ENCODE measurements at places on chromosomes 6 and 20.

DNA sequence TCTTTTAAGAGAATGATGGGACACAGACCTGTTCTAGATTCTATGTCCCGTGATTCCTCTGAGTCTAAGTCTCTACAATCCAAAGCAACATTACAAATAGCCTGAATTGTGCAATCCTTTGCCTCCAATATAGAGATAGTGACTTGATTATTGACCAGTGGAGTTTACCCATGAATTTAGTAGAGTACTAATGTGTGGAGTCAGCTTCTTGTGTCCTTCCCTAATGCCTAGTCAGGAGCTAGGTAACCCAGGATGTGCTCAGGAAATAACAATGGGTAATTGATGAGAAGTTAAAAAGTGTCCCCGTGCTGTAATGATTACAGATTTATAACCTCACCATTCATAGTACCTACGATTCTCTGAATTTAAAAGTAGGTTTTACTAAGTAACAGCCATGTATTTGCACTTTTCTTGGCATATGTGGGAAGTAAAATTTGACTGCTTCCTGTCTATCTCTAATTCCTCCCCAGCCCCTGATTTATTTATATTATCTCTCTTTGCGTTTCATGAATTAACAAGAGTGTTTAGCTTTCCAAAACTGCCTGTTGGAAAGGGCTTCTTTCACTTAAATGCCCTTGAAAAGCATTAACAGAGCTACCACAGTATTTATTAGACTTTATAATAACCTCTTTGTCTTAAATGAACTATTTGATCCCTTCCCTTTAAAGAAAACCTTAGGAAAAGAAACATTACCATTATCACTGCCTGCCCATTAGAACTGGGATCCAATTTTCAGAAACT is 30.5 kb downstream of the NEDD9 start:
- H3K36me3 ChIP-seq = no peaks in the 10 kb centered on the region
- no peaks in the 10 kb centered on the region for H3K27me3 ChIP-seq
- H3K4me1 ChIP-seq = peaks cover 32% of the 10 kb centered on the region
- DNase-seq = no peak
- H3K27ac ChIP-seq = peak overlapping the region; percentile 20

- no peaks in the 10 kb centered on the region for H3K27me3 ChIP-seq
- H3K27ac ChIP-seq = peak overlapping the region; percentile 86
- no peaks in the 10 kb centered on the region for H3K36me3 ChIP-seq
- DNase-seq = no peak
- H3K4me1 ChIP-seq = peaks cover 6% of the 10 kb centered on the region
Measured at GRCh38 chr6:7479801-7480266, 61.6 kb upstream of the DSP start.

- no peaks in the 10 kb centered on the region for H3K36me3 ChIP-seq
- peaks cover 71% of the 10 kb centered on the region for H3K4me1 ChIP-seq
- DNase-seq = no peak
- H3K27ac ChIP-seq = peak overlapping the region; percentile 98
- no peaks in the 10 kb centered on the region for H3K27me3 ChIP-seq
Measured at GRCh38 chr6:30687659-30688431, 1.4 kb upstream of the PPP1R18 start.

GRCh38 chr6:129476810-129477209 is 233.2 kb downstream of the ARHGAP18 start:
- H3K27me3 ChIP-seq = no peaks in the 10 kb centered on the region
- H3K27ac ChIP-seq = no peak overlapping the region
- DNase-seq = no peak
- no peak overlapping the region for H3K4me3 ChIP-seq

GRCh38 chr20:12067686-12068085 is 150.0 kb downstream of the BTBD3 start:
- H3K4me3 ChIP-seq = no peak overlapping the region
- H3K4me1 ChIP-seq = no peaks in the 10 kb centered on the region
- no peaks in the 10 kb centered on the region for H3K36me3 ChIP-seq
- no peaks in the 10 kb centered on the region for H3K27me3 ChIP-seq
- no peak overlapping the region for H3K27ac ChIP-seq

DNA sequence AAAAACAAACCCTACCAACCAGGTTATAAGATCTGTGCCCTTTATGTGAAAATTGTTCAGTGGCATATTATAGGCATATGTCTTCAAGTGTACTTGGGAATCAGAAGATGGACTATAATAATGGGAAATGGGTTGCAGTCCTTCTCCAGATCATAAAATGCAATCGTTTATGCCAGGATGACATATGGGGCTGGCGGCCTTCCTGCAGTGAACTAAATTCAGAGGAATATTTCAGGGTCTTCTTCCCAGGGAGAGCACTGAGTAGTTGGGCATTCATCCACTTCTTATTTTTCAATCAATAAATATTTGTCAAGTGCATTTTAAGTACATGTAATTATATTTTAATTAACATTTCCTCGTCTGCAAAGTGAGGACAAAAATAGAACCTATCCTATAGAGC is 176.2 kb upstream of the CNR1 start:
- H3K4me3 ChIP-seq = no peak overlapping the region
- H3K27me3 ChIP-seq = no peaks in the 10 kb centered on the region
- no peaks in the 10 kb centered on the region for H3K36me3 ChIP-seq

GRCh38 chr20:38092260-38092857 is 58.8 kb downstream of the RPRD1B start:
- H3K27ac ChIP-seq = no peak overlapping the region
- DNase-seq = no peak
- no peak overlapping the region for H3K4me3 ChIP-seq
- peaks cover 40% of the 10 kb centered on the region for H3K36me3 ChIP-seq
- peaks cover 13% of the 10 kb centered on the region for H3K4me1 ChIP-seq

DNA sequence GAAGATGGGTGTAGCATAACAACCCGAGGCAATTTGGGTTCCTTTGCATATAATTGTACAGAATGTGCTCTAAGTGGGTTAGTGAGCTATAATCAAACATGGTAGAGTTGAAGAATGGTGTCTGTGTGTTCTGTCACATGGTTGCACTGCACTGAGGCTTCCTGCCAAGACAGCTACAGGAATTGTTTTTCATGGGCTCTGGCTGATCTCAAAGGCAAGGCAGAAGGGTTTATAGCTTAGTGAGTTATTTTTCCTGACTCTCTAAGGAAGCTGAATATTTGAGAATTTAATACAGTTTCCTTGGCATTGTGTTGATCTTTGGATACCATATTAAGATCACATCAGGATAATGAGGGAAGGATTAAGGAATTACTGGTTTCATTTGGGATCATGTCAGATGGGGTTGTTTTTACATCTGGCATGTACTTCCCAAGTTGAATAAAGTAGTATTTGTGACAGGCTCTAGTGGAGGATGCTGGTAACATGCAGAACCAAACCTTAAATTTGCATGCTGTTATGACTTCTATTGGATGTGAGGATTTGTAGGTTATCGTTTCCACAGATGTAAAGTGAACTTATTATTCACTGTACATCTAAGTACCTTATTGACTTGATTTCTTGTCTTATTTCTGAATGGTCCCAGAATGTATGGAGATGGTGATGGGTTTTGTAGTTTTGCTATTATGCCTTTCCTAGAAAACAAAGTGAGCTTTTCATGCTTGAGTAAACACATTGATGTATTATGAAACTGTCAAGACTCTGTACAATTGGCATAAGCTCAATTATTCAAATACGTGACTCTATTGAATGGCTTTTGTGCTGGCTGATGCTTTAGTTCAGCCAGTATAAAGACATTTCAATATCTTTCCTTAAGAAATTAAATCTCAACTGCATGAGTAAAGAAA is 43.3 kb downstream of the LRRC1 start:
- H3K27ac ChIP-seq = peak overlapping the region; percentile 32
- no peak overlapping the region for H3K4me3 ChIP-seq
- DNase-seq = no peak
- peaks cover 13% of the 10 kb centered on the region for H3K4me1 ChIP-seq
- no peaks in the 10 kb centered on the region for H3K36me3 ChIP-seq

DNA sequence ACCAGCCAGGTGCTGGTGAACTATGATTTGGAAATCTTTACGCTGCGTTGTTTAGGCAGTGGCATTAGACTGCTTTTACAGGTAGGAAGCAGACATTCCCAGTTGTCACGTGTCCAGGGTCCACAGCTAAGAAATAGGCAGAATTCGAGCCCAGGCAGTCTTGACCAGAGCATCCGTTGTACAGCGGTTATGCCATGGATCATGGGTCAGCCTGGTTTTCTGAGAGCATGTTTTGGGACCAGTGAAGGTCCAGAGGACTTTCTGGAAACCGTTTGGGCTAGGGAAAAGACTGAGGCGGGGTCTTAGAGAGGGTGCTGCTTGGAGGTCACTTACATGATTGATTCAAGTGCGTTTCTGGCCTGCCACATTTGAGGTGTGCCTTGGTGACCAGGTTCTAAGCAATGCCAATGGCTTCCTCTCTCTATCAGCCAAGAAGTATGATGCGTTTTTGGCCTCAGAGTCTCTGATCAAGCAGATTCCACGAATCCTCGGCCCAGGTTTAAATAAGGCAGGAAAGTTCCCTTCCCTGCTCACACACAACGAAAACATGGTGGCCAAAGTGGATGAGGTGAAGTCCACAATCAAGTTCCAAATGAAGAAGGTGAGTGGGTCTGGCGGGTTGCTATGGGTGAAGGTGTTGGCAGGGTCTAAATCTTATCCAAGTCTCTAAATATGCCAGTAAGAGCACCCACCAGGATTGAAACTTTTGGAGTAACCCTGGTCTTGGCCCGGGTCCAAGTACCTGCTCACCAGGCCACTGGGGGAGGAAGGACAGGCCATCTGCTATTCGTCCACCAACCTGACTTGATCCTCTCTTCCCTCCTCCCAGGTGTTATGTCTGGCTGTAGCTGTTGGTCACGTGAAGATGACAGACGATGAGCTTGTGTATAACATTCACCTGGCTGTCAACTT is 1.8 kb downstream of the RPL10A start:
- H3K4me1 ChIP-seq = peaks cover 49% of the 10 kb centered on the region
- no peaks in the 10 kb centered on the region for H3K27me3 ChIP-seq
- peaks cover 52% of the 10 kb centered on the region for H3K36me3 ChIP-seq
- H3K4me3 ChIP-seq = peak overlapping the region; percentile 87
- peak; percentile 65 for DNase-seq

- DNase-seq = no peak
- H3K36me3 ChIP-seq = no peaks in the 10 kb centered on the region
- no peaks in the 10 kb centered on the region for H3K27me3 ChIP-seq
- no peak overlapping the region for H3K4me3 ChIP-seq
Measured at GRCh38 chr6:12483712-12484111, 193.6 kb downstream of the EDN1 start.
